Activated CD8-positive, alpha-beta memory T cell treated with anti-CD3 and anti-CD28 coated beads, Interleukin-2, amount 10 ng/mL, durations not matched to agents 7 days and 5 days (primary cell): ENCODE measurements at places on chromosomes 11 and 22.
A peak's percentile ranks its signal among the peaks of the same experiment; 100 is the strongest.

DNA sequence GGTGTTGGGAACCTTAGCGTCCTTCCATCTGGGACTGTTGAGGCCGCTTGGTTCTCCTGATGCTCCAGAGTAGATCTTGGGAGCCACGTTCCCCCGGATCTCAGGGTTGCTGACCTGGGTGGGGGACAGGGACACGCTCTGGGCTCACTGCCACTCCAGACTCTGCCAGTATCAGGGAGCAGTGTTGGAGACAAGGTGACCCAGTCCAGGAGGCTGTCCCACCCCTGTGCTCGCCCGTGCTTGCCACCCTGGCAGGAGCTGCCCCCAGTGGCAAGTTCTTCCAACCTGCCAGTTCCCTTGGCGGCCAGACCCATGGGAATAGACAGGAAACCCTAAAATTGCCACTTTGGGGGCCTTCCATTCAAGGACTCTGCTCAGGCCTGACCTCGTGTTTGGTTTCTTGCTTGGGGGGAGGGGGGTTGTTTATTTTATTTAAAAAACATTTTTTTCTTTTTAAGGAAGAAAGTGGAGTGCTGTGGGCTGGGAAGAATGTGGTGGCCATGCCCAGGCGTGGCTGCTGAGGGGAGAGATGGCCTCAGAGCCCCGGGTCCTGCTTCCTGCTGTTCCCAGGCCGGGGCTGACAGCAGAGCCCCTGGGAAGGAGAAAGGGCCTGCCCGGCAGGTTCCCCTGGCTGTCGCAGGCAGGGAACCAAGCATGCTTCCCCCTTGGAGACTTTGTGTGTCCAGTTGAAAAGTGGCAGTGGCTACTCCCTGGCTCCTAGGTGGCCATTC is 7.2 kb downstream of the GRK2 start:
- no peak for DNase-seq

DNA sequence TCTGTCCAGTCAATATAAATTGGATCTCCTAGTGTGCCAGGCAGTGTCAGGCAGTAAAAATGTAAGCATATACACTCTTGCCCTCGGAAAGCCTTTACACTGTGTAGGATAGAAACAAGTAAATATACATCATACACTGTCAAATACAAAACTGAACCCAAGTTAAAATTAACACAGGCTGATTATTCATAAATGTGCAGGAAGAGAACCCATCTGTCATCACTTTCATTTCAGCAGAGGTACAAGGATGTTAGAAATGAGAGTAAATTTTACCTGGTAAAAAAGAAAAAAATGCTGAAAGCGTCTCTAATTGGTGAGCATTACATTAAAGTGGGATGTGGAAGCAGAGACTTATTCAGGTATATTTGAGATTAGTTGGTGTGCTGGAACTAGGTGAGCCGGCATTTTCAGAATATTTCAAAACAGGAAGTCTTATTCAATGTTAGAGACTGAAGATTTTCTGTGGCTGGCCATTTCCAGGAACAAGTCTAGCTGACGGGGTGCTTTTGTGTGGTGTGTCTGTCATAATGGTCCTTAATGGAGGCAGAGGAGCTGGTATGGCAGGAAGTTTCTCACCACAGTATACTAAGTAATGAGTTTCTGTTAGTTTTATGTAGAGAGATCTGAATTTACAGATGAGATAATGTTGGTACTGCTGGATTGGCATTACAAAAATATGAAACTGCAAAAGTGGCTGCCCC is 192.6 kb downstream of the CASP12 start:
- DNase-seq: peak; percentile 92

GRCh38 chr22:48829908-48830307 is 997.8 kb downstream of the BRD1 start:
- DNase-seq: no peak

- no peak for DNase-seq
Measured at GRCh38 chr11:3109434-3109833, 52.2 kb upstream of the CARS1 start.

- DNase-seq: no peak
Measured at GRCh38 chr22:45268167-45268957, 16.4 kb upstream of the UPK3A start.

DNA sequence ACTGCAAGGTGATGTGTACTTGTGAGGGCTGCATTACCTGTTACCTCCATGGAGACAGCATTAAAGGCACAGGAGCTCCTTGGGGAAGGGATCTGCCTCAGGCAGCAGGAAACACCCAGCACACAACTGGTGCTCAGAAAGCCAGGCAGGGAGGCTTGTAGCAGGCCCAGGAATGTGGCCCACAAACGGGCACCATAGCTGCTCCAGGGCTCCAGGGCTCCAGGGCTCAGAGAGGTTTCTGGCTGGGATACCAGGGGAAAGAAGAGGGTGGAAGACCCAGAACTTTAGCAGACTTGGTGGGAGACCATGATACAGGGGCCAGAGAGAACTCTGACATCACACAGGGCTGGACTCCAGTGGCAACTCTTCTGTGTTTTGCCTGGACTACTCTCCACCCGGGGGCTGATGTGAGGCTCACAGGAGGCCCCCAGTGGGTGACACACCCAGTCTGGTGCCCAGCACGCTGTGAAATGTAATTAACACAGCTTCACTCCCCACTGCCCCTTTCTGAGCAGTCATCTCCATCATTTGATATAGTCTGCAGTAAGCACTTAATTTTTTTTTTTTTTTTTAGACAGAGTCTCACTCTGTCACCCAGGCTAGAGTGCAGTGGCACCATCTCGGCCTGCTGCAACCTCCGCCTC is 14.7 kb upstream of the SULT4A1 start:
- no peak for DNase-seq

DNA sequence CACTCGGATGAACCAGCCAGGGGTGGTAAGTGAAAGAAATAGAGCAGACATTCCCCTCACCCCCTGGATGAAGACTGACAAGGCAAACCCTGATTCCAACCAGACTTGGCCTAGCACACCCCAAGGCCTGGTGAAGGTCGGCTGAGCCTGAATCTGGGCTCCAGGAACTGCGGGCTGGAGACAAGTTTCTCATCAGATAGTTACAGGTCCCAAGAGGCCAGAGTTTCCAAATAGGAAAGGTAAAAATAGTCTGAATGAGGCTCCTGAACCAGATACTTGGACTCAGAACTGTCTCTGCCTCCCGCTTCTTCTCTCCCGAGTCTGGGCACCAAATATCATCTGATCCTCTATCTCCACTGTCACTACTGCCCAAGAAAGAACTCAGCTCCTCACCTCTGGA is 7.8 kb downstream of the ZMAT5 start:
- DNase-seq: no peak

DNA sequence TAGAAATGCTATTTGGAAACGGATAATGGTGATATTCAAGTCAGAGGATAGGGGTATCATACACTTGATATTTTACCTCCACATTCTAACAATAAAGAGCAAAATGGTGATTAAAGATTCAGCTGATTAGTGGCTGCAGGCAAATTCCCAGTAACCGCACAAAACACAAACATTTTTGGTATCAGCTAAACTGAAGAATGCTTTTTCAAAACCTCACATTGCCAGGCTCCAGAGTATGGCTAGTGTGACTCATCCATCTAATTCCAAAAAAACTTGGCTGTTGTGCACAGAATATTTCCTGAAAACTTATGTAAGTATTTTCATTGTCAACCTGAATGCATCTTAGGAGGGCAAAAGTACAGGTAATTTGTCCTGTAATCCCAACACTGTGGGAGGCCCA is 10.9 kb downstream of the SRPRA start:
- no peak for DNase-seq

DNA sequence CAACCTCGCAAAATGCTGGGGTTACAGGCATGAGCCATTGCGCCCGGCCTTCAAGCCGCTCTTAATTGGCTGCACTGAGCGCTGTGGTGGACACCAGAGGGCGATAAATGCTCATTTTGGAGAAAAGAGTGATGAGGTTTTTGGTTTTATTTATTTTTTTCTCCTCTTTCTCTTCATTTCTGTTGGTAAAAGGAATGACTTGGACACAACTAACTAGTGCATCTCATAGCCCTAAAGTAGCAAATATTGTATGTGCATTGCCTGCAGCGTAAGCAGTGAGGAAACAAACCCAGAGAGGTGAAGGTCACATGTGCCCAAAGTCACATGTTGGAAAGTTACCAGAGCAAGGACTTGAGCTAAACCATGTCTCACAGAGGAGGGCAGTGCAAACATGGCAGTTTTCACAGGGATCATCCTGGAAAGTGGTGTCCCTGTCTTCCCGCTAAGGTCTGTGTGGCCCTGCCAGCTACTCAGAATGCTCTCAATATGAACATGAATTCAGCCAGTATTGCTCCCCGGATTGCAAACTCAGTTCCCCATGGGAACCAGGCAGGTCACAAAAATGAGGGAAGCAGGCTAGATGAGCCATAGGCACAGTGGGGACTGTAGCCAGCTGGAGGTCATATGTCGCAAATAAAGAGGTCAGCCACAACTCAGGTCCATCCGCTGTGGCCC is 8.6 kb upstream of the CD82 start:
- peak; percentile 80 for DNase-seq

DNA sequence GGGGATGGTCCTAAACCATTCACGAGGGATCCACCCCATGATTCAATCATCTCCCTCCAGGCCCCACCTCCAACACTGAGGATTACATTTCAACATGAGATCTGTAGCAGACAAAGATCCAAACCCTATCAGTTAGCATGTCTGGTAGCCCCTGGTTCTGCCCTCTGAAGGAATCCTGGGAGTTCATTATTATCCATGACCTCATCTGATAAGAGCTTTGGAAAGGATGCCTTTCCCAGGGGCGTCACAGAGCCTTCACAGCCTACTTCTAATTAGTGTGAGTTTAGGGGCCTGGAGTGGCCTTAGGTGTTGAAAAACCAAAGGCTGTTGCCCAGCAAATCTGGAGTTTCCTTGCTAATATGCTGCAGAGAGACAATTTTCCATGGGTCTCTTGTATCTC is 8.6 kb upstream of the EIF3M start:
- no peak for DNase-seq

DNA sequence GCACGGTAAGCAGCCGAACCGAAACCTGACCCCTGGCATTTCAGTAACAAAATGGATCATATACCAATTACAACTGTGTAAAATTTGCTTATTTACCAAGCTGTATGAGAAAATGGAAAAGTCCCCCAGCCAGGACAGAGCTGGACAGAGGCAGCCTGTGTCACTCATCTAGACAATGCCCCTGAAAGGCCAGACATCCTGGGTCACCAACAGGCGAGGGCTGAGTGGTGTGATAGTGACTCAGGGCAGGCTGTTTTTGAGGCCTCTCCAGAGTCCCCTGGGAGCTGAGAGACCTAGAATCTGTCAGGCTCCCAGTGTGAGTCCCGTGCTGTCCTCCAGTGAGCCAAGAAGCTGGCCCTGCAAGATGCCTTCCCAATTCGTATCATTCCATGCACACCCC is 680.4 kb downstream of the TBC1D22A start:
- DNase-seq: no peak

DNA sequence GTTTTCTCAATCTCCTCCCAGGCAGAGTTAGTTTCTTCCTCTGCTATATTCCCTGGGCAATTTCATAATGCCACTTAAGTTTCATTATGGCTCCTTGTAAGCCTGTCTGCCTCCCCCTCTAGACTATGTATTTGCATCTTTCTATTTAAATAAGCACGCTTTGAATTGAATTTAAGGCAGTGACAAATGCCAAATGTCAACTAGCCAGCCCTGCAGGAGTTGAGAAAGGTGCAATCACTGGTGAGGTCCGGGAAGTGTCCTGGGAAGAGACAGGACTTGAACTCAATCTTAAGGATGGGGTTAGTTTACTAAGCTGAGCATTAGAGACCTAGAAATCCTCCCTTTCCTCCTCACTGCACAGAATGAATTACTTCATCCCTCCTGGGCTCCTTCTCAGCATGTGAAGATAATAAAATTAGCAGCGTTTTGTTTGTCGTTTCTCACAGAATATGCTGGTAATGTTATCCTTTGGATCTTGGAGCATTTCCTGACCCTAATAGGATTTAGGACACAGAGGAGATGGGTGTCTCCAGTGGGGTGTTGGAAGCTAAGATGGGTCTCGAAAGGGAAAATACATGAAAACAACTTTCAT is 1.6 kb downstream of the TCP11L1 start:
- no peak for DNase-seq

DNA sequence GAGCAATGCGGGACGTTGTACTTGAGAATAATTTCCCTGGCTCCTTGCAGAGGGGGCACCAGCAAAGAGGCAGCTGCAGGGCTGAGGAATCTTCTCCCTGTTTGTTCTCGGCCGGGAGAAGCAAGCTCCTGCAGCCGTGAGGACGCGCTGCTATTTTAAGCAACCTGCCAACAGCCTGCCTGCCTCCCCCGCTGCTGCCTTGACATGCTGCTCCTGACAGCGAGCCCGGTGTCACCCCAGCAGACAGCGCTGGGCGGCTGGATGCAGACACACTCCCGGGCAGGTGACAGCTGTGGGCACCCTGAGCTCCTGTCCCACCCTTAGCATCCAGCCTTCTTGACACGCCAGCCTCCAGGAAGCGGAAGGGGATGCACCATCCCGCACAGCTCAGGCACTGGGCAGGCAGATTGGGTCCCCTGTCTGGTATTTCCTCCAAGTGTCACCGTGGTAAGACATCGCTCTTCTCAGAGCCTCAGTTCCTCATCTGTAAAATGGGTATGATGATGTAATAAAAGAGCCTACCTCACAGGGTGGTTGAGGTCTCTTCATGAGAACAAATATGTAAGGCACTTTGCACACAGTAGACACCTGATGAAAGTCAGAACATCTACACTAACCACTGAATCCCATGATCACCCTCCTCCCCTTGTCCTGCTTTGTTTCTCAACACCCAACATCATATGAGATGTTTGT is 530.6 kb downstream of the MN1 start:
- DNase-seq: no peak

- no peak for DNase-seq
Measured at GRCh38 chr11:50174189-50174588, 141.5 kb downstream of the OR4C45 start.

DNA sequence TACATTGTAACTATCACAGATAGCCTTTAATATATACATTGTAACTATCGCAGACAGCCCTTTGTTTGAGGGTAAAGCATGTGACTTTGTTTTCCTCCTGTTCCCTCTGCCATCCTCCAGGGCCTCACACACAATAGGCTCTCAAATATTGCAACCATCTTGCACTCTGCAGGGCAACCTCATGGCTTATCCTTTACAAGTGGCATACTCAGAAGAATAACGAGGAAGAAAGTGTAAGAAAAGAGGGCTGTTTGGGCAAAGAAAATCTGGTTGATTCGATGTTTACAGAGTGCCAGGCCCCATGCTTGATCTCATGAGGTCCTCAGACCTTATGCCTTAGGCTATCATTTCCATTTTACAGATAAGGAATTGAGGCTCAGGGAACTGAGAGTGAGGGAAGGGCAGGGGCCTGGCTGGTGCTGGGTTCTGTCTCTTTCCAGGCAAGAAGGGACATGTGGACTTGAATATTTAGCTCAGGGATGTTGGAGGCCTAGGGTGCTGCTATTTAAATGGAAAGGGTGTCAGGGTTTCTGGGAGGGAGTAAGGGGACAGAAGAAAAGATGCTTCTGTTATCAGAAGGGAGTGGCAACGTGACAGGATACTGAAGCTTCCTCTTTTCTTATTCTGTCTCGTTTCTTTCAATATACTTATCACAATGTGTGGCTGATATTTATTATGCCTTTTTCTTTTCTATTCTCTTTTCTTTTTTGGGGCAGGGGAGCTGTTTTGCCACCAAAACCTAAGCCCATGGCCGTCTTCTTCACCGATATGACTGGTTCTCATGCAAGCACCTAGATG is 1.1 kb upstream of the SAMM50 start:
- no peak for DNase-seq

GRCh38 chr11:2420502-2421225 is 20.1 kb downstream of the TSSC4 start:
- peak; percentile 75 for DNase-seq
